ENCODE measurements at places on chromosomes 6 and 20.
A peak's percentile ranks its signal among the peaks of the same experiment; 100 is the strongest.

DNA sequence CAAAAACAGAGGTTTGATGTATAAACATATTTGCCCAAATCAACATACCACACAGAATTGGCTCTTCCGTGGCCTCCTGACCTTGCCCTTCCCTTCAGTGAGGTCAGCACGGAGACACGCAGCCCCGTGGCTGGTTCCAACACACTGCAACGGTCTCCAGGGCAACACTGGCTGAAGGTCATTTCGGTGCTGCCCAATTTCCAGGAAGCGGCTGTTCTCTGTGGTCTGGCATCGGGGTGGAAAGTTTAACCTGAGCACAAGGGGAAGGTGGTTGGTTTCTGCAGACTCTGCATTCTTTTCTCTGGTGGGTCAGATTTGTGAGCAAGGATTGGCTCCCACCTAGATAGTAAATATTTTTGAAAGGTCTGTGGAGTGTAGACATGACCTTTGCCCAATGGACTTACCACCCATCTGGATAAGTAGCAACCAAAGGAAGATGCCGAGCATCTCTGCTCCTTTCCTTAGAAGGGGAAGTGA, 177.6 kb upstream of the PHACTR1 start:
- DNase-seq, result no peak

DNA sequence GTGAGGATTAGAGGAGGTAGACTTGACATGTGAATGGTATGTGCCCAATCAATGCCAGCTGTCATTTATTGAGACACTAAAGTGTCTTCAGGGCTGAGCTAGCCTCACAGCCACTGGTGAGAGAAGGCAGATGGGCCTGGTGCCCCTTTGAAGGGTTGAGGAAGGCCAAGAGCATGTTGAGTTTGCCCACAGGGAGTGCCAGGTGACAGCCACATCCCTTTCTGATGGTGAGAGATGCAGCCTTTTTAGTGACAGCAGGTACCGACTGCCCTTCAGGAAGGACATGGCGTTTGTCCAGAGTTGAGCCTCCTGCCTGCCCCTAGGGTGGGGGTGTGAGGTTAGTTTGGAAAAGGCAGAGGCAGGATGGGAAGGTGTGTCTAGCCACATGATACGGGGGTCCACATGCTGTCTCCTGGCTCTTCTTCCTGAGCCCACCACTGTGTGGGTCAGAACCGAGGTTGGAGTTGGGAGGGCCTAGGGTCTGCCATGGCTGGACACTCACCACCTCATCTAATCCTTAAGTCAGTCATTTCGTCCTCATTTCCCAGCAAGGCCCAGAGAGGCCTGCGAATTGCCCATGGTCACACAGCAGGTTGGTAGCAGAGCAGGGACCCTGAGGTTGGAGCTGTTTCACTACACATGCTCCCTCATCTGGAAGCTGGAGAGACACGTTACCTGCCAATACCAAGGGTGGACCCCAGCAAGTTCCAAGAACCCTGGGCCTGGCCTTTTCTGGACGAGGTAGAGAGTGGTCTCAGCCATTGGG, 32.5 kb downstream of the SPDEF start:
- DNase-seq, result no peak

DNA sequence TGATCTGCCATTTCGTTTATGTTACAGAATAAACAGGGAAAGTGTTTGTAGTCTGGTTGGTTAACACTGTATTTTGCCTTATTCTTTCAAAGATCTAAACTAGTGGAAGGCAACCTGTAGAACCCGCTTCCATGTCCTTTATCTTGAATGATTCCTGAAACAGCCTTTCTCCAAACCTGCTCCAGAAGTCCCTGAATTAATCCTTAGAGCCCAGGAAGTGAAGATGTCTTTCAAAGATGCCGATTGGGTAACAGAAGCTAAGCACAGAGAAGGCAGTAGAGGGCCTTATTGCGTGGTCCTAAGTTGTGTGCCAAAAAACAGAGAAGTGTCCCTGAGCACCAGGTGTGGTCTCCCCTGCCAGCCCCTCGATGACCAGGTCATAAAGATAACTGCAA, 19.2 kb upstream of the ZSCAN16 start:
- peak; percentile 32 for DNase-seq

DNA sequence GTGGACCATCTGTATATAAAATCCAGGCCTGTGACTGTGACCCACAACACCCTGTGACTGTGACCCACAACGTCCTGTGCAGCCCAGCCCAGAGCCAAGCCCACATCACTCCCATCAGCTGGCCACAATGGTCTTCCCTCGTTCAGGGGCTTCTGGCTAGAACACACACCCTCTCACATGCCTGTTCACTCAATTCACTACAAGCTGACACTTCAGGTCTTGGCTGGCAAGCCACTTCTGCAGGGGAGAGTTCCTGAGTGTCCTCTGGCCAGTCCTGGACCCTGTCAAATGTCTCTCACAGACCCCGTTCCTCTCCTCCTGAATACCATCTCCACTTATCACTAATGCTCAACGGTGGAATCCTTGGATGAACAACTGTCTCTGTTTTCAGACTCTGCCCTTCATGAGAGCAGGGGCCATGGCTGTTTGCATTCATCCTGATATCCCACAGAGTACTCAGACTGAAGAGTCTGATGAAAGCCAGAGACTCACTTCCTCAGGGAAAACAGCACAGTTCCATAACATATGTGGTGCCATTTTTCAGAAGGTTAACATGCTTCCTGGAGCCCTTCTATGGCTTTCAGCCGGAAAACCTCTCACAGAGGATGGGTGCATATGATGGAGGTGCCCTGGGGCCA, 56.0 kb downstream of the MYH7B start:
- no peak for DNase-seq

- DNase-seq, result no peak
These were observed 92.3 kb downstream of the SHLD1 start for GRCh38 chr20:5842465-5842864.

DNA sequence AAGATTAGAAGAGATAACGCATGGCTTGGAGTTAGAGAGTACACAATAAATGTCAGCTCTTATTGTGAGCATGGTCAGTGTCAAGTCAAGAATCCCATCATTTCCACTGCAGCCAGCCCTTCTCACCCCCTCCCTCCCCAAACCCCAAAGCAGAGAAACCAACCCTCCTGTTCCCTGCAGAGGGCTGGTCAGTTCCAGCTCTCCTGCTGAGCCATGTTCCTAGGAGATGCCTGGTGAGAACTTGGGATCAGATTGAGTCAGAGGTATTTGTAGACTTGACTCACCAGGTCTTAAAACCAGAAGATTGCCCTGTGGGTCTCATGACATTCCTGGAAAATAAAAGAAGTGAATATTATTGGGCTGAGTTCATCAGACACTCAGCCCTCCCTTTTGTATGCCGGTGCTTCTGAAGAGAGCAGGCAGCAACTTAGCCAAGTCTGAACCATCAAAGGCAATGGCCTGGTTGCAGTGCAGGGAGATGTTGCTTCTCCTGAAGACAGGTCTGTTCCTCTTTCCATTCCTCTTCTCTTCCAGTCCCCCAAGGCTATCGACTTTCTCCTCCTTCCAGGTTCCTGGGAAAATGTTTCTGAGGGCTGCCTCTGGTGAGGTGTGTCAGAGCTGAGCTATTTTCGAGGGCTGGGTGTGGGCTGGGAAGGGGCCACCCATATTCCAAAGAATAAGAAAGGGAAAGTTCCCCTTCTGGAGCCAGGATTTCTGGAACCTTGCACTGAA, 278.2 kb upstream of the SUPT3H start:
- peak; percentile 100 for DNase-seq

DNA sequence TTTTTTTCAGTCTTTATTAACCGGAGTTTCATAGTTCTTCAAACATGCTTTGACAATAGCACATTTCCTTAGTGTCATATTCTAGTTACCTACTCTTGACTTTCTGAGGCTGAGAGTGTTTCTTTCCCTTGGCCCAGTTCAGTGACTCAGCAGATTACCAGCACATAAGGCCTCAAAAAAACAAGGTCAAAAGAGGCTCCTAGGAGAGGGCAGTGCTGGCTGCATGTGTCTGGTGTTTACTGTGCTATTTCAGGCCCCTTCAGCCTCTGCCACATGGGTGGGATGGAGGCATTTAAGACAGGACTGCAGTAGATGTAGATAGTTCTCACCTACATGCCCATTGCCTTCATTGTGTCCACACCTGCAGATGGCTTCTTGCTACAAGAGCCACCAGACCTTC, 198.2 kb upstream of the SSTR4 start:
- DNase-seq, result peak; percentile 31

- peak; percentile 70 for DNase-seq
These were observed 9.3 kb downstream of the TRAPPC3L start for GRCh38 chr6:116536216-116536621.

DNA sequence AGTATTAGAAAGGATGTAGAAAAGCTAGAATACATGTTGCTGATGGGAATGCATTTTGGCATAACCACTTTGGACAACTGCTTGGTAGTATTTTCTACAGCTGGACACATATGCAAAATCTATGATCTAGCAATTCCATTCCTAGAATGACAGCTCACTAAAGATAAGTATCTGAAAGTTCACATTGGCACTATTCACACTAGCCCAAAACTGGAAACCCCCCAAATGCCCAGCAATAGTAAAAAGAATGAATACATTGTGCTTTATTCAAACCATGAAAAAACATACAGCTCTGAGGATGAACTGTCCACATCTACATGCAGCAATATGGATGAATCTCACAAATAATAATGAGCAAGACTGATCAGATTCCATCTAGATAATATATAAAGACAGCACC, 79.0 kb downstream of the PPP1R3G start:
- DNase-seq, result no peak

- no peak for DNase-seq
These were observed 727 bp downstream of the MRS2 start for GRCh38 chr6:24403501-24403824.

- DNase-seq, result peak; percentile 54
These were observed 66.5 kb downstream of the STK4 start for GRCh38 chr20:45032781-45033180.

- DNase-seq, result no peak
These were observed 1.0 kb upstream of the ECI2 start for GRCh38 chr6:4136354-4136831.

DNA sequence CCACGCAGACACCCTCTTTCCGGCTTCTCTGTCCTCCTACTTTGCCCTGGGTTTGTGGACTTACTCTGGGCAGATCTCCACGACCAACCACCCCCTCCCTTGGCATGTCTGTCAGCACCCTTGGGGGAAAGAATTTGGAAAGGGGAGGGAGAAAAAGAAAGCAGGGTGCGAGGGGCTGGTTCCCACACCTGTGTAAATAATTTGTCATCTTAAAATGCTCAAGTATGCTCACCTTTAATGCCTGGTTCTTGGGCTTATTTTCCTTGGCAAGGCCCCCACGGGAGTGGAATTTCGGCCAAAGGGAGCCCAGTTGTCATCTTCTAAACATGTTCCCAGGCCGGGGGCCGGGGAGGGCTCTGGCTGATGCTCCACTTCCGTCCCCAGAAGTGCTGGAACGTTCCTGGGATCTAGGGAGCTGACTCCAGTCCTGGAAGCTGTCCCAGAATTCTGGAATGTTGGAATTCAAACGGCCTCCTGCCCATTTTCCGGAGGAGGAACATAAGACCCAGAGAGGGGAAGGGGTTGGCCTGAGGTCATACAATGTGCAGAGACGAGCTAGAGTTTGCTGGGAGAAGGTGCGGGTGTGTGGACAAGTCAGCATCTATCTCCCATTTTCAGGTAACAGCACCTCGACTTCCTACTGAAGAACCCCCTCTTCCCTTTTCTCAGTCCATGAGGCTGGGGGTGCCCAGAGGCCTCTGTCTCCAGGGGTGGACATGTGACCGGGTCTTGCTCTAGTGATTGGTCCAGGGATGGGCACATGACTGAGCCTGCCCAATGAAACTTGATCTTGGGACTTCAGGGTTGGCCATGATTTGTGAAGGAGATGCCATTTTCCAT, 122.3 kb downstream of the CEBPB start:
- peak; percentile 92 for DNase-seq

DNA sequence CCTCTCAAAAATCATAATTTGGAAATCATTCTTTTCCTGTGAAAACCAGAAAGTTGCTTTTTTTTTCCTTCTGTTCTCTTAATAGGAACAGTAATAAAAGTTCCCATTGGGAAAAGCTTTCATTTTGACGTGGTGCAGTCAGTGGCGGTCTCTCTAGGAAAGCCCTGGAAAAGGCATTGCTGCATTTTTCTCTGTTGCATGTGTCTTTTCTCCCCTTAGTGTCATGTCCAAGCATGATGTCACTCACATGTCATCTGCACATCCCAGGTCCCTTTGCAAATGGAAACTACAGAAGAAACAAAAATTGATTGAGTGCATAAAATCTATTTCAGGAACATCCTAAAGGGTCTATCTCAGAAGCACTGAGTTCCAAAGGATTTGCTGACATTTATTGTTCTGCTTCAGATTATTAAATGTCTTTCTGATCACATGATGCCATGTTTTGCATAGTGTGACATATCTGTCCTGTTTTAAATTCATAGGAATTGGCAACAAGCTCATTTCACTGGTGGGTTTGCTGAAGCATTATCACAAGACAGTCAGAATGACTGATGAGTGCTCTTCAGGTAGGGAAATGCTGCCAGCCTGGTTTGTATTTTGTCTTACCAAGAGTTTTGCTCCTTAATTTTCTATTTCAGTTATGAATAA, 208.7 kb downstream of the SOX4 start:
- no peak for DNase-seq

DNA sequence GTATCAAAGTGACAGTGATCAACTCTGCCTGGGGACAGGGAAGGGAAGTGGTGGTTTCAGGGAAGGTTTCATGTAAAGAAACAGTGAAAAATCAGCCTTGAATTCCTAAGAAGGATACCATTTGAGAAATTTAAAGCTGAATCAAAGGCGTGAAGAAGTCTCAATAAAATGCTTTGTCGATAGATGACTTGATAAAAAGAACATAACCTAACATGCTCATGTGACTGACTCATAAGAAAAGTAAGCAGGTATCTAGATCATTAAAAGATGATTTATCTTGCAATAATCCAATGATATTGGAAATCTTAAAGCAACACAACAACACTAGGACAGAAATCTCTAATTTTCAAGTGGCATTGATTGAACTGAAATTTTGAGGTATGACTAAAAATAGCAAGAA, 14.3 kb downstream of the EDN1 start:
- DNase-seq, result no peak

GRCh38 chr6:33441457-33441856, 12.9 kb upstream of the ZBTB9 start:
- no peak for DNase-seq

- peak; percentile 69 for DNase-seq
These were observed 332 bp downstream of the GRIK2 start for GRCh38 chr6:101393829-101394251.

GRCh38 chr6:159044899-159045727, at the start of gene TAGAP:
Gene TAGAP, minus strand, starts transcription at chr6:159044991. Its CDS starts 845 bp downstream, at chr6:159044146.
- peak; percentile 38 for DNase-seq

DNA sequence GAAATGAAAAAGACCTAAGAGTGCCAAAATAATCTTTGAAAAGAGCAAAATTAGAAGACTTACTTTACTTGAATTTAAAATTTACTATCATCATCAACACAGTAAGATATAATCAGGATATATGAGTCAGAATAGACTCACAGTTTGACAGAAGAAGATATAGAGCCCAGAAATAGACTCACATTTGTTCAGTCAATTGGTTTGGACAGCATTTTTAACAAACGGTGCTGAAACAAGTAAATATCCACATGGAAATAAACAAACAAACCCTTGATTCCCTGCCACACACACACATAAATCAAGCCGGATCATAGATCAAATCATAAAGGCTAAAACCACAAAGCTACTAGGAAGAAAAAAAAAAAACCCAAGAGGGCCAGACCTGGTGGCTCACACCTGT, 291.1 kb downstream of the ADGRG6 start:
- peak; percentile 12 for DNase-seq

All from EL (cell line).